ENCODE measurements at places on chromosomes 5 and 9. TPM values are rescaled to one million over a fixed set of nuclear protein-coding genes. Genes with fewer than 3 reads are reported as not detected.
A peak's percentile ranks its signal among the peaks of the same experiment; 100 is the strongest.

- no peak for DNase-seq
These were observed 50.1 kb upstream of the FBXL17 start for GRCh38 chr5:108432024-108432423.

GRCh38 chr9:131113655-131114054, 11.7 kb upstream of the NUP214 start:
- peak; percentile 7 for DNase-seq

DNA sequence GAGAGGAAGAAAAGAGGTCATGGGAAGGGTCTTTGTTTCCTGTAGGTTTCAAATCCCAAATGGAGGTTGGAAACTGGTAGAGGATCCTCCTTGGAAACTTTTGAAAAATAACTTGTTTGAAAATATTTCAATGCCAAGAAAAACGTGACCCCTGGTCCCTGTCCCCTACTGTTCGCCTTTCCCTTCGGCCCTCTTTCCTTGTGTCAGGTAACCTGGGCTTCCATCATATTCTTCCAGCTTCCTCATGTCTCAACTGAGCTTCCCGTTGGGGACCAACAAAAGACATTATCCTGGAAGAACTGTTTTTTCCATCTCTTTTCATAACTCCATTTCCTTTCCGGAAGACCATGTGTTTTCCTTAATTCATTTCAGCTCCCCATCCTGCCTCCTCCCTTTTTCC, 266.8 kb upstream of the ANKRD55 start:
- no peak for DNase-seq

- DNase-seq: no peak
These were observed 43.3 kb upstream of the CEP72 start for GRCh38 chr5:568809-569208.

The COL27A1 gene
- total RNA-seq: 3.7 TPM

The SETX gene
- total RNA-seq: 39.4 TPM

DNA sequence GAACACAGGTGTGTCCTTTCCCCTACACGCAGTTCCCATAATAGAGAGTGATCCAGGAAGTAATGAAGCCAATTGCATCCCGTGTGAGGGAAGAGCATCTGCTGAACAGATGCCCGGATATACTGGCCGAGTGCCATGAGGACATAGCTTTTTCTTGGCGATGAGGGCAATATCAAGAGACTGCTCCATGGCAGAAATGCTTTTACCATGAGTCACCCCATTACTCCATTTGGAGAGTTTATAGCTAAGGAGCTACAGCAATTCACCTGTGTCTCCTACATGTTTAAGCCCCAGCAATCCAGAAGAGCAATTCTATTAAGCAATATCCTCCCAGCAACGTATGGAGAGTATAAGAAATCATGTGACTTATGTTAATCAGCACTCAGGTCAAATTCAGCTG, 222.0 kb upstream of the KLF4 start:
- DNase-seq: peak; percentile 88

- DNase-seq: no peak
These were observed 94.1 kb upstream of the ITGA2 start for GRCh38 chr5:52895075-52895474.
